ENCODE measurements at places on chromosomes 1 and 21.

DNA sequence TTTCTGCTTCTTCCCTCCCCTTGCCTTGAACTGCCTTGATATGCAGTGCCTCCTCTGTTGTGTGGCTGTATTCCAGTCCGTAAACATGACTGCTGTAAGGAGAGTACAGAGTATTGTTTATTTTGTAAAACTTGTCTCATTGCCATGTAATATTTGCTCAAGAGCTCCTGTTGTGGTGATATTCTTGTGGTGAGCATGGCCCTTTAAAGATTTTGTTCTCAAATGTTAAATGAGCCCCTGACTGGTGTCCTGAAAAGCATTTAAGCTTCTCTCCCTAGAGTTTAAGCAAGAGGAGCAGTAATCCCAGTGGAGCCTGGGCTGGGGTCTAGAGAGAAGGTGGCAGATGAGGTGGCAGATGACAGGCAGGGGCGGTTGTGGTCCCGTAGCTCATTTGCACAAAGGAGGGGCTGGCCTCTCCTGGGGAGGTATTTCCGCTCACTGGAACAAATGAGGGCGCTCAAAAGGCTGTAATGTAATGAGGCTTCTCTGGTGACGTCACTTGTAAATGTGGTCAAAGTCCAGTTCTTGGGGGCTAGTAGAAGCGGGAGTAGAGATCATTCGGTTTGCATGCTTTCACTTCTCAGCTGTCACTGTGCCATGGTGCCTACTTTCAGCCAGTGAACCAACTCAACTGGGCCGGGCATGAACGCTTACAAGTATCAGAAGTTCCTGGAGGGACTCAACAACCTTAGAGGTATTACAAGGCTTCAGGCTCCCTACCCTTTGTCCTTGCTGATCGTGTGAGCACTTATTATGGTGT lies 46.0 kb upstream of the MACF1 start:
- no peak for DNase-seq

GRCh38 chr1:212805767-212806166 lies 14.1 kb downstream of the TATDN3 start:
- DNase-seq: no peak

DNA sequence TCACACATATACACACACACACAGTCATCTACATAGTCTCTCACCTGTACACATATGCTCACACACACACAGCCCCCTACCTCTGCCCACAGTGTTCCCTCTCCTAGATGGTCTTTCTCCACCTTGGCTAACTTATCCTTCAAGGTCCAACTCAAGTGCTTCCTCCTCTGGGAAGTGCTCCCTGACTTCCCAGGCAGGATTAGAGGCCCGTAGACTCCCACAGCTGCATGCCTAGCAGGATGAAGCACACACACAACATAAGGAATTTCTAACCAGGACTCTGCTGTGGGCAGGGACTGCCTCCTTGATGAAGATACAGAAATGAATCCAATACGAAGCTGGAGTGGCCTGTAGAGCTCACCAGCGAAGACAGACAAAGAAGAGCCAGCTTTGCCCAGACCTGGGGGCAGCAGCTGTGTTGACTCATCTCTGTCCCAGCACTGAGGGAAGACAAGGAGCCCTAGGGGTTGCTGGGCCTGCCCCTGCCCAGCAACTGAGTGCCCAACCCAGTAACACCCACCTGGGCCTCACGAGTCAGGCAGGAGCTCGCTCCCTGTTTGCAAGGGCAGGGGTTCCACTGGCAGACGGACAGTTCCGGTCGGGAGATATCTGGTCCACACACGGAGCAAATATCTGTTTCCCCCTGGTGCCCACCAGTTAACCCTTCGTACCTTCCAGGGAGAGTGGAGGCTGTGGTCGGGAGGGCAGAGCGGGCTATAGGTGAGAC lies 100.8 kb downstream of the DMRTB1 start:
- no peak for DNase-seq

DNA sequence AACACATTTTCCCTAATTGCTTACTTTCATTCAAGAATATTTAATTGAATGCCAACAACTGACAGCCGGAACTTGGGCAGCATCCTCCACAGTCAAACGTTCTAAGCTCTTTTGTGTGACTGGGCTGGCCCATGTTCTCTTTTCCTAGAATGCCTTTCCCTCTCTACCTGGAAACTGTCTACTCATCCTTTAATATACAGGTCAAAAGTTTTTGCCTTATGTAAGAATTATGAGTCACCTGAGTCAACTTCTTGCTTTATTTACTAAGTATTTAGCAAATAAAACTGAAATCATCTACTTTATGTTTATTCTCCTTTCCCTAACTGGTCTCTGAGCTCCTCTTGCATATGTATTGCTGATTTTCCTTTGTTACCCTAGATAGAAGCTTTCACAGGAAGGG lies 172.2 kb downstream of the CHRM3 start:
- no peak for DNase-seq

- DNase-seq: no peak
Measured at GRCh38 chr1:87905651-87906050, 577.0 kb downstream of the LMO4 start.

- DNase-seq: no peak
Measured at GRCh38 chr1:160022330-160023310, 9.2 kb downstream of the PIGM start.

GRCh38 chr1:156513185-156513584 lies 12.6 kb upstream of the MEF2D start:
- DNase-seq: no peak

DNA sequence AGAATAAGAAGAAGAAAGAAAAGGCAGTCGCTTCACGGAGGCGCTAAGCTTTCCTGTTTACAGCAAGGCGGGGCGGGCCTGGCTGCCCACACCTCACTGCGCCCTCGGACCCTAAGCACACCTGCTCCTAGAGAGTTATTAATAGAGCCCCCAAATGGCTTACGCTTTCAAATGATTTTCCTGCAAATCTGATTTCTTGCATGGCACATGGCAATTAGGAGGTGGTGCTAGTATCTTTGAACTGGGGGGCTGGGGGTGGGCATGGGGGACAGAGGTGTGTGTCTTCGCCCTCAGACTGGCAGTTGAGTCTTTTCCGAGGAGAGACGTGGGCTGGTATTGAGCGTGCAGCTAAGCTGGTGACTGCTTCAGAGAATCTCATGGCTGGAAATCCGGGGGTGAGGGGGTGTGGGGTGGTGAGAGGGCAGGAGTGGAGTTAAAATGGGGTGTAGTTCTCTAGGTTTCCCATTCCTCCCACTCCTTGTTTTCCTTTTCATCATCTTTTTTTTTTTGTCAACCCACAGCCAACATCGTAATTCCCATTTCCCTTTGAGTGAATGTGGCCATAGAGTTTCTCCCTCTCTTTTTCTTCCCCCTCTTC lies 1.3 kb downstream of the S1PR1 start:
- DNase-seq: no peak

DNA sequence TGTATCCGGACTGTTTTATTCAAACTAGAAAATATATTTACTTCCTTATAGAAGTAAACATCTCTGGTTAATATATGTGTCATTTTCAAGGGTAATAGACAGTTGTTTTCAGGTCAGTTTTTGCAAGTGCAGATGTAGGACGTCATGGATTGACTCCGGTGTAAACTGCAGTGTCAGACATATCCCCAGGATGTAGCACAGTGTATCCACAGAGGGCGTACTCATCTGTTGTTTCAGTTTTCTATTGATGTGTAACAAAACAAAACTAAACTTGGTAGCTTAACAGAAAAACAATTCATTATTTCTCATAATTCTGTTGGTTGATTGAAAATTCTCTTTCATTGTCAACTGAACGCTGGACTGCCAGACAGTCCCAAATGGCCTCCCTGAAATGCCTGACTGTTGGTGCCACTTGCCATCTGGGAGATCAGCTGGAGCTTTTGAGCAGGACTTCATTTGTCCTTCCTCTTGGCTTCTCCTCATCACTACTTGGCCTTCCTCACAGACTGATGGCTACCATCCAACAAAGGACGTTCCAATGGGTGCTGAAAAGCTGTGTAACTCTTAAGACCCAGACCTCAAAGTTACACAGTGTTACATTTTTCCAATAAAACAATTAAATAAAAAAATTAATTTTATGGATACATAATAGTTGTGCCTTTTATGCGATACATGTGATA lies 181.6 kb downstream of the NCAM2 start:
- DNase-seq: no peak

GRCh38 chr1:84885469-84885868 lies 7.5 kb downstream of the LPAR3 start:
- no peak for DNase-seq

- no peak for DNase-seq
Measured at GRCh38 chr1:67601539-67601938, 83.5 kb upstream of the GADD45A start.

DNA sequence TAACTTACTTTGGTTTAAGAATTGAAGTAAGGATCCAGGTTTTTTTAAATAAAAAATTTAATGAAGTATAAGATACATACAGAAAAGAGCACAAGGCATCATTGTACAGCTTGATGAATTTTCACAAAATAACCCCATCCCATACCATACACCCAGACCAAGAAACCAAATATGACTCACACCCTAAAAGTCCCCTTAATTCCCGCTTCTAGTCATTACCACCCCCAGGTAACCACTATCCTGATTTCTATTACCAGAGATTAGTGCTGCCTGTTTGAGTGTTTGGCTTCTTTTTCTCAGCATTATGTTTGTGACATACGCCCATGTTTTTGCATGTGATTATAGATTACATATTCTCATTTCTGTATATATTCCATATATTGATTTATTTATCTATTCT lies 98.5 kb upstream of the HIVEP3 start:
- no peak for DNase-seq

GRCh38 chr1:185971688-185972087 lies 237.5 kb downstream of the HMCN1 start:
- no peak for DNase-seq

DNA sequence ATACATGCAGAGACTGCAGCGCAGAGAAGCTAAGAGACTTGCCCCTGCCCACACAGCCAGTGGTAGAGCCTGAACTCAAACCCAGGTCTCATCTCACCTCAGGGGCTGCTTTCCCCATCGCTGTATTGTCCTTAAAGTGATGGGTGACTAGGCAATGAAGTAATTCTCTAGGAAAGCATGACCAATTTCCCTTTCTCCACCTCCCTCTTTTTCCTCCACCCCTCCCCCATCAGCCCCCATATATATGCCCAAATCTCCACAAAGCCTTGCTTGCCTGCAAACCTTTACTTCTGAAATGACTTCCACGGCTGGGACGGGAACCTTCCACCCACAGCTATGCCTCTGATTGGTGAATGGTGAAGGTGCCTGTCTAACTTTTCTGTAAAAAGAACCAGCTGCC lies at the start of gene IL24:
IL24 (plus strand) TSS at position 269 of the 400 bp plus-strand sequence. CDS start 390 bp downstream, outside the sequence.
- DNase-seq: no peak

GRCh38 chr1:211551638-211552460 lies 27.1 kb downstream of the SLC30A1 start:
- no peak for DNase-seq

DNA sequence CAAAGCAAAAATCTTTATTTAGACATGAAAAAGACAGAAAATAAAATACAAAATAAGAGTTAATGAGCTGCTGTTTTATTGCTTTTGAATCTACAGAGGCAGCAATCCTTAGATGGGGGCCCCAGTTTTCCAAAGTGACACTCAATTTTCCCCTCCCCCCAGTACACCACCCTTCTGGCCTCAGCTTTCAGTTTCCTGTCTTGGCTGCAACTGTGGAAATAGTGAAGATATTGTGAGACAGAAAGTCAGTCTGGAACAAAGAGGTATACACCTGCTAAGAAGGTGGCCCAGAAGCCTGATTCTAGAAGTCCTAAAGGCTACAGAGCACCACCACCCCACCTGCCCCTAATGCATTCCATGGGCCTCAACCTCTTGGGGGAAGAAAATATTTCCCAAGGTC lies 1.1 kb upstream of the MTMR11 start:
- DNase-seq: no peak

- no peak for DNase-seq
Measured at GRCh38 chr1:248824301-248824700, 1.4 kb downstream of the SH3BP5L start.

- no peak for DNase-seq
Measured at GRCh38 chr1:149917571-149918144, at the start of gene SV2A. Gene SV2A, minus strand, starts transcription at chr1:149917844. Its CDS starts 4,004 bp downstream, at chr1:149913840.

- no peak for DNase-seq
Measured at GRCh38 chr1:160629286-160630210, 17.3 kb downstream of the SLAMF1 start.

- no peak for DNase-seq
Measured at GRCh38 chr1:241822846-241823245, 25.2 kb upstream of the EXO1 start.

- DNase-seq: no peak
Measured at GRCh38 chr1:174156437-174156836, 2.9 kb upstream of the RABGAP1L start.

GRCh38 chr1:245051349-245052221 lies 103.2 kb upstream of the KIF26B start:
- no peak for DNase-seq

- DNase-seq: no peak
Measured at GRCh38 chr1:79652426-79652825, 645.9 kb upstream of the ADGRL4 start.

DNA sequence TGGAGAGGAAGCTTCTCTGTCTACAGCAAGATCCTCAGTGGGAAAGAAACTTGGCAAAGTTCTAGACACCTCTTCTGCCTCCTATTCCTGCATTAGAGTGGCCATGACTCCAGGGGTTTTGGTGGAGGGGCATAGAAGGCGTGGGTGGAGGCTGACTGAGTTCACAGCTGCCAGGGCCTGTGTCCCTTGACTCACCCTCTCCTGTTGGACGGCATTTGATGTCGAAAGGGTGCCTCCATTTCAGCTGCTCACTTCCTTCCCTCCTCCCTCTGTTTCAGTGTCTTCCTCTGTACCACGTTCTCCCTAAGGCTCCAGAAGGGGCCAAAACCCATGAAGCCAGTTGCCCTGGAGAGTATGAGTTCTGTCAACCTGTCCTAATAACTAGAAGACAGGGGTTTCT lies 632 bp downstream of the TMEM79 start:
- no peak for DNase-seq

DNA sequence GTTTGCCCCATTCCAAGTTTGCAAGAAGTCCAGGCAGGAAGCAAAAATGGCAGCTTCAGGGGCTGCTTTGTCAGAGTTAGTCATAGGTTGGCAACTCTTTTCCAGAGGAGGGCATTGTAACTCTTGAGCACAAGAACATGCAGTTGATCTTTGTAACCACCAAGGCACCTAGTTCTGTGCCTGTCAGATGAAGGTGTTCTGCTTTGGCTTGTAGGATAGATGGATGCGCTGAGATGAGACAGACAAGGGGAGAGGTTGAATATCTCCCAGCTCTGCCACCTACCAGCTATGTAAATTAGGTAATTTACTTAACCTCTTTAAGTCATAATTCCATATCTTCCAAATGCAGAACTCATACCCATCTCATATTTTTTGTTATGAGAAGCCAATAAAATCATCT lies 89.3 kb downstream of the ZNF648 start:
- DNase-seq: no peak

DNA sequence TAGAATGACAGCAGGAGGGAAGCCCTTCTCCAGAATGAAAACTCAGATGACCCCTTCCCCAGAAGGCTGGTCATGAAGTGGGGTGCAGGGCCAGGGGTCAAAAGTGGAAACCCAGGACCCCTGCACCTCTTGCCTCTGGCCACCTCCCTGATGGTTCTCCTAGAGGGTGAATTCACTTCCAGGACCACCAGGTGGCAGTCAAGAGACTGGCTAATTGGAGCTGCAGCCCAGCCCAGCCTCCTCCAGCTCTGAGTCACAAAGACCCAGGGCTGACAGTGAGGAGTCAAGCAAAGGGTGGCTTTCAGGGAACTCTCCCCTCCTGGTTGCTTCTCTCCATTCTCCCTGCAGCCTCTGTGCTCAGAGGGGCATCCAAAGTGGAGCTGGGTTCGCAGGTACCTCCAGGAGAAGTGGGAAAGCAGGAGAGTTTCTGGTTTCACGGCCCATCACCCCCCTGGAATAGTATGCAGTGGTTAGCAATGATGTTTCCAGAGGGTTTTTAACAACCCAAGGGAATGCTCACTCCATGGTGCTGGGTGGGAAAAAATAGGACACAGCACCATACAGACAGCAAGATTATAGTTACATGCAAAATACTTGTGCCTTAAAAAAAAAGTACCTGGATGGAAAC lies 6.1 kb upstream of the EPHB2 start:
- peak; percentile 14 for DNase-seq
